ENCODE measurements at places on chromosomes 2 and 18.
A peak's percentile ranks its signal among the peaks of the same experiment; 100 is the strongest.

DNA sequence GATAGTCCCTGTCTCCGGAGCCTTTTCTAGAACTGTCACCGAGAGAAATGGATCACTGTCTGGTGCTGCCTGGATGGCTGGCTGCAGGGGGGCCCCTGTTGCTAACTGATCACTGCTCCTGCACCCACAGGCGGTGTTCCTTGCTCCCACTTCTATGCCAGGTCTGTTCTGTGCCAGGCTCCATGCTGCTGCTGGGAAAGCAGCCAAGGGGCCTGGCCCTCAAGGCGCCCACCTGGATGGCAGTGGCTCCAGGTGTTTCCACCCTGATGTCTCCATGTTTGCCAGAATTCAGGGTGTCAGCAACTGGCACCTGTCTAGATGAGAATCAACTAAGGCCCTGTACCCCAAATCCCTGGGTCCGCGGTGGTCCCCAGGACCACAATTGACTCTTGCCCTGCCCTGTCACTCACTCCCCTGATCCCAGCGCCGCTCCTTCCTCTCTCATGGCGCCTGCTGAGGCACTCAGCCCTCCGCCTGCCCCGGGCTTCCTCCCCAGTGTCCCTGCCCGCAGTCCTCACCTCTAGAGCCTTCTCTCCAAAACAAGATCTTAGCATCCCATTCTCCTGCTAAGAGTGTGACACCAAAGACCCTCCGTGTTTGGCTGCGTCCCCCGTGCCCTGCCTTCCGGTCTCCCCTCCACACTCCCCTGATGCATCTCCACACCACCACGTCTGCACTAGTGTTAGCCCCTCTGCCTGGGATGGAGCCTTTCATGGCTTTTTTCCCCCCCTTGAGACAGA lies 72.5 kb upstream of the OTOF start:
- no peak for DNase-seq

GRCh38 chr2:641872-642815 lies 35.1 kb downstream of the TMEM18 start:
- DNase-seq, result no peak

DNA sequence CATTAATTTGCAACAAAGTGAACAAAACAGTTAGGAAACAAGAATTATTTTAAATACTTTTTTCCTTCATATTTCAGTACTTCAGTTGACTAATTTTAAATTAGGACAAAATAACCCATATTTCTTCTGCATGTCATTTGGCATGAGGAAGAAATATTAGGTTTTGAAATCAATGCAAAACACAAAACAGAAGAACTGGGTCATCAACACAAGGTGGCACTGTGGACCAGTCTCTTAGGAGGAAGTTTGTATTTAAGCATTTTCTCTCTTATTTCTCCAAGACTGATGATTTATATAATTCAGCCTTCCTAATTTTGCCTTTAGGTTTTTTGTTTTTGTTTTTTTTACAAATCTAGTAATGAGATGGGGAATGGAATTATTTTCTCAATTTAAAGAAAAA lies 352.8 kb upstream of the KCNH7 start:
- DNase-seq, result peak; percentile 33

GRCh38 chr2:174874085-174874484 lies 109.8 kb upstream of the CHRNA1 start:
- DNase-seq, result no peak

DNA sequence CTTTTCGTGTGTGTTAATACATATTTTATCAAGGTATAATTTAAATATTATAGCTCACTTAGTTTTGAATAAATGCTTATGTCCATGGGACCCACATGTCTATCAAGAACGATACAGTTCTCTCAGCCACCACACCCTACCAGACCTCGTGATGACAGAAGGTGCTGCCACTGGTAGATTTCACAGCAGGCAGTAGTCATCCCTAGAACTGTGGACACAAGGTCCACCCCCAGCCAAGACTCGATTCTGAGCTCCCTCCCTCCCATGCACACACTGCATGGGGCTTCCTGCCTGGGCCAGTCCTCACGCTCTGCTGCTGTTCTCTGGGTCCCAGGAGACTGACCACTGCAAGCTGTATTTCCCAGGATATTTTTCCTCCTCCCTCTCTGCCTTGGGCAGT lies 26.5 kb upstream of the CREB1 start:
- no peak for DNase-seq

DNA sequence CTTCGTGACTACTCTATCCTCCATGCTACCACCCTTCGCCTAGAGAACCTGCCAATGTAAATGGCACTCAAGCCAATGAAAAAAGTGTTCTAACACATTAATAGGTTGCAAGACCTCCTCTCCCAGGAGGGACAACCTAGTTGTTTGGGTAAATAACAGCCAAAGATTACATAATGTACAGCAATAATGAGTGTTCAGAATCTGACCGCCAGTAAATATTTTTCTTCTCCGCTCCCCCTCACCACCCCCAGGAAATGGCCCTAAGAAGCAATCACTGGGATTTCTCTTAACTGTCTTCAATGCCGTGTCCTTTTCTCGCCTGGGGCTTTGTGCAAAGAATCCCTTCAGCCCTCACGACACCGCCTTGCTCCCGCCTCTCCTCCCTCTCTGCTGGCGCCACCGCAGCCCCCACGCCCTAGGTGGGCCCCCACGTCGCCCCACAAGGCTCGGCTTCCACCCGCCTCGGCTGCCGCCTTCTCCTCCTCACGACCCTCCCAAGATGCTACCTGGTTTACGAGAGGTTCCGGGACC lies 458 bp downstream of the HYCC2 start:
- DNase-seq, result no peak

DNA sequence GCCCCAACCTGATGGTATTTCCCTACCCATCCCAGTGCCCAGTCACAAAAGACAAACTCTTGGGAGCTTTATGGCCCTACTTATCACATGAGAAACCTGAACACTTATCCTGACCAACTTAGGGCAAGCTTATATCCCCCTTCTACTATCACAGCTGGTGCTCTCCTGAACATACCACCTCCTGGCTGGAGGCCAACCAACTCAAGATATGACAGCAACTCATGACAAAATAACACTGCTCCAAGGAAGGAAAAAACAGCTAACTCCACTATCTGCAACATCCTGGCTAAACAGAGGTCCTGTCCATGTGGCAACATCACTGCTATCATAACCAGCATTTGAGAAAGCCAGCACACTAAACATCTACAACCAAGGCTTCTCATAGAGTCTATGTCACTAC lies 20.9 kb upstream of the CLASP1 start:
- DNase-seq, result no peak

- no peak for DNase-seq
Observed at GRCh38 chr2:193373120-193373519, 1178.4 kb upstream of the TMEFF2 start.

DNA sequence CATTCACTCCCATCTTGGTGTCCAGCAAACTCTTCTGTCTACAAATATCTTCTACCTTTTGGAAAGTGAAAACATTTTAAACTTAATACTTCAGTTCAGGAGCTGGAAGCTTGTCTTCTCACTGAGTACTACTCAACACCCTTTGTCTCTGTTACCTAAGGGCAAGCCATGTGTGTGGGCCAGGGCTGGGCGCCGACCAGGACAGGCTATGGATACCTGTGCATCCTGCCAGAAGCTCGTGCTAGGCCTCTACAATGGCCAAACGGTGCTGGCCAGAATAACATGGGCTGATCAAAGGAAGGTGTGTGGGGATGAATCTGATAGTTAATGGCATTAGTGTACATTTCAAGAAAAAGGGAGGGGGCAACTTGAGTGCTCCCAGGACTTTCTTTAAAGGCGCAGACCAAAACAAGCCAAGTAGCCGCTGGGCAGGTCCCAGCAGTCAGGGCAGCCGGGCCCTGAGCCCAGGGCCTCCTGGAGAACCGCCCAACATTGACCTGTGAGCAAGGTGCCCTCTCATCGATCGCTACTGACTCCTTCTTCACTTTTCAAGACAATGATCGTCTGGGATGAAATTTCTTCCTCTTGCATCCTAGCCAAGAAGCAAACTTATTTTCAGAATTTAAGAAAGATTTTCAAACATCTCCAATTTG lies 29.0 kb upstream of the ID2 start:
- no peak for DNase-seq

DNA sequence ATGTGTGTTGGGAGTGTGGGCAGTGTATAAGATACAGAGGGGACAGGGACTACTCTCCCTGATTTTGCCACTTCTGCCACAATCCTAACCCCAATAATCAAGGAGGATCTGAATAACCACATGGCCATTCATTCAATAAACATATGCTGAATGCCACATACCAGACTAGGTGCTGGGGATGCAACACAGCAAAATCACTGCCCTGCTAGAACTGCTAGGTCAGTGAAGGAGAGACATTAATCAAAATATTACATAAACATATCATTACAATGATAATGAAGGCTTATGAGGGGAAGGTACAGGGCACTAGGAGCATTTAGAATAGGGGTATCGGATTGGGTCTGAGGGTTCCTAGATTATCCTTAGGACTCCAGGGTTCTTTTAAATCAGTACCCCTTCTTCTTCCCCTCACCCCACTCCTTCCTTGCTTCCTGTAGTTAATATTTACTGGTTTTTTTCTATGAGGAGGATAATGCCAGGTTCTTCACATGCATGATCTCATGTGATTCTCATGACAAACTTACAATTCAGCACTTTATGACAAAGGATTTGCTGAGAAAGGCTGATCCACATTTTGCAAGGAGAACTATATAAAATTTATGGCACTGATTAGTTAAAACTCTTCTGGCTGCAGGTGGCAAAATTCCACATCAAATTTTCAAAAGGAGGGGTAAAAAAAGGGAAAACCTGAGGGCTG lies 56.4 kb upstream of the PCBP1 start:
- DNase-seq, result no peak

DNA sequence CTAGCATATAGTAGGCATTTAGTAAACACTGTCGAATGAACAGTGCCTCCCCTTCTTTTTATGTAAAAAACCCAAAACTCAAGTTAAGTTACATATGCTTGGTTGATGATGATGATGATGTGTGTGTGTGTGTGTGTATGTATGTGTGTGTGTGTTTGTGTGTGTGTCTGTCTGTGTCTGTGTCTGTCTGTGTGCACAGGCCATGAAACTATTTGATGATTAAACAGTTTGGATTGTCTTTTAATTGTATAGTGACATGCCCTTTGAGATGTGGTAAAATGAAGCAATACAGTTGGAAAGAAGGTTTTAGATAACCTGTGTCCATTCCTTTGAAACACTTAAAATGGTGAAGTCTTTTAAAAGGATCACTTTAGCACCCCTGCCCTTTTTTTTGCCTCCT lies 105.6 kb downstream of the MAP4K4 start:
- peak; percentile 37 for DNase-seq

DNA sequence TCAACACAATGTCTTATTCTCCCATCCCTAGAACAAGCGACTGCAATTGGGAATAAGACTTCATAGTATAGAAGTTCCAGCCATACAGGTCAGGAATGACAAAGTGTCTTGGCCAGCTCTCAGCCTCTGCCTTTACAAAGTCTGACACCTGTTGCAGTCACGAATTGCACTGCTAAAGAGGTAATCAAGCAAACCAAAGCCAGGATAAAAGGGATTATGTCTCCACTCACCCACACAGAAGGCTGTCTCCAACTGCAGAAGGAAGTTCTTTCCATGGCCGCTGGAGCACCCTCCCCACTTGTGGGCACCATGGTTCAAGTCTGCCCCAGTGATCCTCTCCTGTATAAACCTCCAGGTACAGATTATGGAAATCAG lies 114.8 kb upstream of the PKDCC start:
- DNase-seq, result no peak

DNA sequence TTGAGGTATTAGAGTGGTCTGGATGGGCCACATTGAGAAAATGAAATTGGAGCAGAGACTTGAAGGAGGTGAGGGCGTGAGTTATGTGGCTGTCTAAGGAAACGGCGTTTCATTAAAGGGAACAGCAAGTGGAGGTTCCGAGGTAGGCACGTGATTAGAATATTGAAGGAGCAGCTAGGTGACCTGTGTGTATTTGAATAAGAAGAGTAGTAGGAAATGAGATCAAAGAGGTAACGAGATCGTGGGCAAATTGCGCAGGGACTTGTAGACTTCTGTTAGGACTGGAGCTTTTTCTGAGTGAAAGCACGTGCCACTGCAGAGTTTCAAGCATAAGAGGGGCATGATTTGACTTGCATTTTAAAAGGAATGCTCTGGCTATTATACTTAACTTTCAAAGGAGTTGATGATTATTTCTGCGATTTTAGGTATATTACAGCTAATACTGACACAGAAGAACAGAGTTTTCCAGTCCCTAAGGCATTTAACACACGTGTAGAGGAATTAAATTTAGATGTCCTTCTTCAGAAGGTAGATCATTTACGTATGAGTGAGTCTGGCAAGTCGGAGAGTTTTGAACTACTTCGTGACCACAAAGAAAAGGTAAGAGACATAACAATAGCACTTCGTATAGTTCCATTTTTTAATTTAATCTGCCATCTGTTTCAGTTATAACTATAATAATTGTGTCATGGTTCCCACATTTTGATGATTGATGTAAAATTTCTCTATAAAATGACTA lies 48.7 kb downstream of the RMDN2 start:
- no peak for DNase-seq

GRCh38 chr18:8003878-8004675 lies 437.0 kb downstream of the PTPRM start:
- no peak for DNase-seq

GRCh38 chr2:238851761-238852160 lies 3.9 kb downstream of the TWIST2 start:
- DNase-seq, result no peak

- DNase-seq, result no peak
Observed at GRCh38 chr2:107719836-107720235, 106.9 kb upstream of the RGPD4 start.

DNA sequence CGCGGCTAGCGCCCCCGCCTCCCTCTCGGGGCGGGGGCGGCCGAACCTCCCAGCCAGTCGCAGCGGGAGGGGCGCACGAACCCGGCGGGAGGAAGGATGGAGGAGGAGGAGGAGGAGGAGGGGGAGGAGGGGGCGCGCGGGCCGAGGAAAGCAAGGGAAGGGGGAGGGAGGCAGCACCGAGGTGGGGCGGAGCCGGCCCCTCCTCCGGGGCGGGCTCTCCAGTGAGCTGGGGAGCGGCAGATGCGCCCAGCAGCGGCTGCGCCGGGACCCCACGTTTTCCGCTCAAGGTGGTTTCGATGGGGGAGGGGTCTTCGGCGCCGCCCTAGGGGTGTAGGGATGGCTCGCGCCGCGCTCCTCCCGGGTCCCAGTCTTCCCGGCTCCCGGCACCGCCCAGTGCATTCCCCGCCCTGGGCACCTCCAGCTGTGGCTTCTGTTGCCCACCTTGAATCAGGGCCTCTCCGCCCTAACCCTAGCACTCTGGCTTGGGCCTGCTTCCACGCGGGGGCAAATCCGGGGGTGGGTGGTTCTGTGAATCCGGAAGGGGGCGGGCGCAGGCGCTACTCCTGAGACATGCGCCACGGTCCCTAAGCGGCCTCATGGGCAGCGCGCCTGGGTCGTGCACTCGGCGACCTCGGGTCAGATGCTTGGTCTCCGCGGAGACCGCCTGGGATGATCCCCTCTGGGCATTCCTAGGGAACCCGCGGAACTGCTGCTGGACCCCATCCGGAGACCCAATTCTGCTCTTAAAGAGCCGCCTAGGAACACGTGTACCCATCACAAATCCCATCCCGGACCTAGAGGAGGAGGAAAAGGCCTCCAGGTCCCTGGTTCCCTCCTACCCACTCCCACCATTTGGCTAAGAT lies at the start of gene FBXO41:
Gene FBXO41, minus strand, starts transcription at position 183 of the 863 bp plus-strand sequence. CDS start 14,848 bp downstream, outside the sequence.
- DNase-seq, result no peak
